DMS153 (cell line): ENCODE measurements at places on chromosomes 6 and 20.

GRCh38 chr6:145836170-145836569 is 21.6 kb upstream of the FBXO30 start:
- DNase-seq: no peak

- DNase-seq: no peak
These were observed 4.6 kb downstream of the CHRNA4 start for GRCh38 chr20:63356511-63356910.

DNA sequence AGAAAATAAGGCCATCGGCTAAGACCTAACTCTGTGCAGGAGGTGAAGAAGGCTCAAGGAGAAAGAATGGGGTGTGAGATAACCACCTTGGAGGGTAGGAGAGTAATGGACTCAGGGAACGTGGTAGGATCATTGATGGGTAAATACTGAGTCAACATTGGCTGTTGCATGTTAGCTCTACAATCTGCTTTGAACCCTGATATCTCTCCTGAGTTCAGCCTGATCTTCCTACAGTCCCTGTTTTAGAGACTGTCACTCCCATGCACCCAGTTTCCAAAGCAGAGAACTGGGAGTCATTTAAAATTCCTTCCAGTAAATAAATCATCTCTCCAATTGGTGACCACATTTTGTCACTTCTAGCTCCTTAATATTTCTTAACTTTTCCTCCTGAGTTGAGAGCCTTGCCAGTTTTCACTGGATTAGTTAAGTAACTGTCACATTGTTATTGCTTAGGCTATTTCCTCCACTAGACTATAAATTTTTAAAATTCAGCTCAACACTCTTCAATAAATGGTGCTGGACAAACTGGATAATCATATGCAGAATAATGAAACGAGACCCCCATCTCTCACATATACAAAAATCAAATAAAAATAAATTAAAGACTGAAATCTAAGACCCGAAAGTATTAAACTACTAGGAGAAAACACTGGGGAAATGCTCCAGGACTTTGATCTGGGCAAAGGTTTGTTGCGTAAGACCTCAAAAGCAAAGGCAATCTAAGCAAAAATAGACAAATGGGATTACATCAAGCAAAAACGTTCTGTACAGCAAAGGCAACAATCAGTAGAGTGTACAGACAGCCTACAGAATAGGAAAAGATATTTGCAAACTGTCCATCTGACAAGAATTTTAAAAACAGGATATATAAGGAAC is 138.9 kb upstream of the TMEM170B start:
- DNase-seq: no peak

DNA sequence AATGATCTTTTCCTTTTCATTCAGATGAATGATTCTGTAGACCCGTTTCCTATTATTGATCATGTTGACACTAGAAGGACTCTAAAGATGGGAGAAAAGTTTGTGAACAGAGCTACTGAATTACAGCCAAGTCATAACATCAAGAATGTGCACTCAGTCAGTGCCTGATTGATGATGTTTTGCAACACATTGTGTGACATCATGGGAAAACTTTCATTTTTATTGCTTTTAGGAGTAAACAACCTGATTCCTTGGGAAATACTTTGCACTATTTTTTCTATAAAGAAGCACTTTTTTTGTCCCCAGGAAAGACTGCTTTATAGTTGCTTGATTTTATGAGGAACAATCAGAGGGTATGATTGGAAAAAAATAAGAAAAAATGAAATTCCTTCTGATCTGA is 383.8 kb upstream of the JAG1 start:
- no peak for DNase-seq

DNA sequence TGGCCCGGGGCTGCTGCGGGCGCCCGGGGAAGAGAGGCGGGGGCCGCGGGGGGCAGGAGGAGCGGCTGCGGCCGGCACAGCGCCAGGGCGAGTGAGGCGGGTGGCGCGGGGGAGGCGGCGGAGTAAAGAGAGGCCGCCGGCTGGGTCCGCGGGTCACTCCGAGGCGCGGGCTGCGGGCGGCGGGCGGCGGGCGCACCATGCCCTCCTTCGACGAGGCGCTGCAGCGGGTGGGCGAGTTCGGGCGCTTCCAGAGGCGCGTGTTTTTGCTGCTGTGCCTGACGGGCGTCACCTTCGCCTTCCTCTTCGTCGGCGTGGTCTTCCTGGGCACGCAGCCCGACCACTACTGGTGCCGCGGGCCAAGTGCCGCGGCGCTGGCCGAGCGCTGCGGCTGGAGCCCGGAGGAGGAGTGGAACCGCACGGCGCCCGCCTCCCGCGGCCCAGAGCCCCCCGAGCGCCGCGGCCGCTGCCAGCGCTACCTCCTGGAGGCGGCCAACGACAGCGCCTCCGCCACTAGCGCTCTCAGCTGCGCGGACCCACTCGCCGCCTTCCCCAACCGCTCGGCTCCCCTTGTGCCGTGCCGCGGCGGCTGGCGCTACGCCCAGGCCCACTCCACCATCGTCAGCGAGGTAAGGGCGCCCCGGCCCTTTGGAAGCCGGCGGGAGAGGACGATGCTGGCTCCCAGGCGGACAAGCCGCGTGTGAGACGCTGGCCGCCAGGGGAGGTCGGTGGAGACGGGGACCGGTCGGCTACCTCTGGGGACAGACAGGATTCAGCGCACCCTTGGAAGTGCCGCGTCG is at the start of gene SLC22A3:
SLC22A3 (plus strand) TSS at position 156 of the 797 bp plus-strand sequence; CDS start at position 198, 42 bp downstream.
- DNase-seq: no peak
